Chondrocyte (in vitro differentiated cells): ENCODE measurements at places on chromosomes 4 and X. TPM values are rescaled to one million over a fixed set of nuclear protein-coding genes. Genes with fewer than 3 reads are reported as not detected.

DNA sequence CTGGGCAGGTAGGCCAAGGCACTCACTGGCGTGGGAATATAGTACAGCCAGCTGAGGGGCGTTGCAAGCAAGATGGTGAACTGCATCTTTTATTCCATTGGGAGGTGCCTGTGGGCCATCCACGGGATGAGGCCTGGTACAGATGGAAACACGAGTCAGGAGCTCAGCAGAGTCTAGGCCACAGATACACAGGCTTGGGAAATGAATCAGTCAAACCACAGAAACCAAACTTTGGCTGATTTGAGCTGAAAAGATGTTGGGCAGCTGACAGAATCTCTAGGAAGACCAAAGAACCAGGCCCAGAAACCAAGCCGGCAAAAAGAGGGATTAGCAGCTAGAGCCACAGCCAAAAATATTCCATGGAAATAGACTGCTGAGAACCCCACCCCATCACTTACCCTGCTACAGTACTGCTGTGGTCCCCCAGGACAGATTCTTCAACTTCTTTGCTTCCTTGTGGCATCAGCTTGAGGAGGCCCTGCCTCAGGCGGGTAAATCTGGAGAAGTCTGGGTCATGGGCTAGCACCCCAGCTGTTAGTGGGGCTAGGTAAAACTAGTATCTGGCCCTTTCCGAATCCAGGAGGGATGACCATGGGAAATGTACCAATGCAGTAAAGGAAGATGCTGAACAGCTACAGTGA lies 75.4 kb downstream of the TMEM131L start:
- no peaks in the 10 kb centered on the region for H3K36me3 ChIP-seq
- no peak for DNase-seq
- H3K4me1 ChIP-seq = peaks cover 57% of the 10 kb centered on the region
- H3K27ac ChIP-seq = peak overlapping the region; percentile 39

DNA sequence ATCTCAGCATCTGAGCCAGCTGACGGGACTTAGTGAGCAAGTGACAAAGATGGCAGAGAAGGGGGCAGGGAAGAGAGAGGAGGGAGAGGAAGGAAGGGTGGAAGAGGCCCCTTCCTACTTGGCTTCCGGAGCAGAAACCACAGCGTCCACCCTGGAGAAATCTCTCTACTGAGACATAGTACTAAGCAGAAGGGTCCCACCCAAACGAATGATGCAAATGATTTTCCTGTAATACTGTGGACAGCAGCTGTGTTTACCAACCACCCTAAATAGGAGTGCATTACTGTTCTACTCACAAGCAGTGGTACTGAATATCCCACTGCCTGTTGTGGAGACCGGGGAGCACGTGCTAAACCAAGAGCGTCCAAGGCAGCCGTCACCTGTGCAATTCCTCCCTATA lies 29.4 kb downstream of the DTHD1 start:
- no peaks in the 10 kb centered on the region for H3K36me3 ChIP-seq
- H3K4me3 ChIP-seq = no peak overlapping the region

The SATL1 gene
- 0.15 TPM in 1 of 3 replicates, not detected in the others for total RNA-seq

DNA sequence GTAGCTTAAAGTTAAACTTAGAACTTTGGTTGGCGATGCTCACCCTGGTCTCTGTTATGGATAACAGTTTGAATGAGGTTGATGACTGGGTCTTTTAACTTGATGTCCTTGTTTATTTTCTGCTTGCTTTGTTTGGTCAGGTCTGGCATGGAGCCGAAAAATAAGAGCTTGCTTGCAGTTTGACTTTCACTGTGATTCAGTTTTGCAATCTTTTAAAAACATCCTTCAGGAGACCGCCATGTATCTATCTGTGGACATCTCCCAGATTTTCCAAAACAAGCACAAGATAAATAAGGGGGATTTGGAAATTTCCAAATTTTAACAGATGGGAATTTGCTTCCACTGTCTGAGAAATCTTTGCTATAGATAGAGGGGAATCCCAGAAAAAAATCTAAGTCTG lies 246.7 kb downstream of the PALLD start:
- peaks cover 36% of the 10 kb centered on the region for H3K36me3 ChIP-seq
- H3K27ac ChIP-seq = peak overlapping the region; percentile 88
- no peak overlapping the region for H3K4me3 ChIP-seq
- H3K4me1 ChIP-seq = peaks cover 76% of the 10 kb centered on the region

DNA sequence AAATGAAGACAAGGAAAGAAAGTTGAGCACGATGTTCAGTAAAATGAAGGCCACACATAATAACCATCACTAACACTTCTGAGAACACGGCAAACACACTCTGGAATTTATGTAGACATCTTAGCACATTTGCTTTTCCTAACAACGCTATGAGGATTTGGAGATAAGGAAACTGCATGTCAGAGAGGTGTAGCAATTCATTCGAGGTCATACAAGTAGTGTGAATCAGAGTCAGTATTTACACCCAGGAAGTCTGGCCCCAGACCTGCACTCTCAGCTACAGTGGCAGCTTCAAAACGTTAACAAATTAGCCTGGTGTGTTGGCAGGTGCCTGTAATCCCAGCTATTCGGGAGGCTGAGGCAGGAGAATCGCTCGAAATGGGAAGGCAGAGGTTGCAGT lies 253.4 kb downstream of the PDGFC start:
- no peak overlapping the region for H3K4me3 ChIP-seq
- H3K27me3 ChIP-seq = no peaks in the 10 kb centered on the region
- peaks cover 3% of the 10 kb centered on the region for H3K4me1 ChIP-seq
- H3K27ac ChIP-seq = no peak overlapping the region

DNA sequence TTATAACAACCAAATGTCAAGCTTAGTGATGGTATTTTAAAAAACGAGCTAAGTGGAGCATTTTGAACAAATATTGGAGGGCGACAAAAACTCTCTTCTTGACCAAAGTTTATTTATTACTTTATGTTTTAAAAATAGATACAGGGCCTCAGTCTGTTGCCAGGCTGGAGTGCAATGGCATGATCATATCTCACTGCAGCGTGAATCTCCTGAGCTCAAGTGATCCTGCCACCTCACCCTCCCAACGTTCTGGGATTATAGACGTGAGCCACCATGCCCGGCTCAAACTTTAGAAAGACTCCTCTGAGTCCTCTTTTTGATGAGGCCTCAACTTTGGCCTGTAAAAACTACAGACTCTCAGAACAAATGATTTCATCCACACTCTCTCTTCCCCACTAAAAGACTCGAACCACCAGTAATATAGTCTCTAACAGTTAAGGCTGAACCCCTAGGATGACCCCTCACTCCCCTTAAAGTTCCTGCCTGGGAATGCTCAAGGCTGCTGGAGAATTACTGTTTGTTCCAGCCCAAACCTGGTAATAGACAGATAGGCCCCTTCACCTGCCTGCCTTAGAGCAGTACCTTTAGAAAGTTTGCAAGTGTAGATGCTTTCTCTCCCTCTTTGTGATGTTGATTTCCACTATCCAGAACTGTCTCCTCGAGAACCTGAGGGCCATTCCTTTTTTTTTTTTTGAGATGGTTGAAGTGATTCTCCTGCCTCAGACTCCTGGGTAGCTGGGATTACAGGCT lies 55.3 kb upstream of the HPSE start:
- no peak overlapping the region for H3K4me3 ChIP-seq
- no peaks in the 10 kb centered on the region for H3K36me3 ChIP-seq
- H3K27ac ChIP-seq = no peak overlapping the region
- H3K27me3 ChIP-seq = no peaks in the 10 kb centered on the region

The GLRB gene
- total RNA-seq = 11.4 to 22.6 TPM (median 12.6 TPM) in 3 replicates

DNA sequence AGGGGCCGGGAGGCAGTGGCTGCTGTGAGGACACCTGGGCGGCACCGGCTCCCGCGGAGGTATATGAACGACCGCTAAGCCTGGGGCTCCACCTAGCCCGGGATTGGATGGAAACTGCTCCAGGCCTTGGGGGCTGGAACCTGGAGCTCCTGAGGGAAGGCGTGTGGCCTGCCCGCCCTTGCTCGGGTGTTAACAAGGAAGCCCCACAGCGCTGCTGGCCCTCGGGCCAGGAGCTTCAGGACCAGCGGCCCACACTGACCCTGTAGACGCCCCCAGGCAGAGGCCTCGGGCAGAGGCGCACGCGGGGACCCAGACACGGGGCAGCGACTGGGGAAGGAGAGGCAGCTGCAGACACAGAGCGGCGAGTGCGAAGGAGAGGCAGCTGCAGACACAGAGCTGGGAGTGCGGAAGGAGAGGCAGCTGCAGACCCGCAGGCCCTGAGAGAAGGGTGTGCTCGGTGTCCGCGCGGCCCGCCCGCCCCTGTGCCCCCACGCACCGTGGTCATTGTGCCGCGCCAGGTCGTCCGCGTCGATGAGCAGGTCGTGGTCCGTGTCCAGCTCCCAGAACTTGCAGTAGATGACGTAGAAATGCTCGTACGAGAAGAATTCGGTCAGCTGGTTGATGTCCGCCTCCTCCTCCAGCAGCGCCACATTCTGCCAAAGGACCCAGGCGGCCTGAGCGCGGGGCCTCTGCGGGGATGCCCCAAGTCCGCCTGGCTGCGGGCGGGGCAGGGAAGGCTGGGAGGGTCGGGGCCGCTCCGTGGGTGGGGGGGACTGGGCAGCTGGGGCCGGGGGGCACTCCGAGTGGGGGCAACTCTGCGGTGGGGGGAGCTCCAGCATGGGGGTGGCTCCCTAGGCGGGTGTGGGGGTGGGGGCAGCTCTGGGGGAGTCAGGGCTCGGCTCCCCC lies 26.7 kb upstream of the GTPBP6 start:
- H3K27ac ChIP-seq = no peak overlapping the region
- H3K4me1 ChIP-seq = peaks cover 12% of the 10 kb centered on the region
- H3K36me3 ChIP-seq = peaks cover 7% of the 10 kb centered on the region
- DNase-seq = peak; percentile 84
- no peaks in the 10 kb centered on the region for H3K27me3 ChIP-seq
- no peak overlapping the region for H3K4me3 ChIP-seq

- H3K27ac ChIP-seq = no peak overlapping the region
- no peak overlapping the region for H3K4me3 ChIP-seq
- H3K27me3 ChIP-seq = no peaks in the 10 kb centered on the region
Measured at GRCh38 chrX:7283741-7284140, 135.8 kb upstream of the PUDP start.
